ENCODE measurements at places on chromosomes 6 and 20.

DNA sequence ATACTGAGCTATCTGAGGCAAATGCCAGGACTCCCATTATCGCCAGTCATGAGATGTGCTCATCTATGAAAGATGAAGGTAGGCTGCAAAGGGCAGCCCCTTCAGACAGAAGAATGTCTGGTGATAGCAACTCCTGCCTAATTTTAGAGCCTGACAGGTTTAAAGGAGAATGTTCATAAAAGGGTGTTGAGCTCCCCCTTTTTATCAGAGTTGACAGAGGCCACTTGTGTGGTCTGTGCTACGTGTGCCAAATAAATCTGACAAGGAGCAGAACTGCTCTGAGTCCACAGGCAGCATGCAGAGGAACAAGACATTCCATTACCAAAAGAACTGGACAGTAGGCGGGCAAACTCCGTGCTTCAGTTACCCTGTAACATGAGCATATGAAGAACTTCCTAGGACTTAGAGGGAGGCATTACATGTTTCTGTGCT lies 101.8 kb downstream of the PREP start:
- no peak for DNase-seq

DNA sequence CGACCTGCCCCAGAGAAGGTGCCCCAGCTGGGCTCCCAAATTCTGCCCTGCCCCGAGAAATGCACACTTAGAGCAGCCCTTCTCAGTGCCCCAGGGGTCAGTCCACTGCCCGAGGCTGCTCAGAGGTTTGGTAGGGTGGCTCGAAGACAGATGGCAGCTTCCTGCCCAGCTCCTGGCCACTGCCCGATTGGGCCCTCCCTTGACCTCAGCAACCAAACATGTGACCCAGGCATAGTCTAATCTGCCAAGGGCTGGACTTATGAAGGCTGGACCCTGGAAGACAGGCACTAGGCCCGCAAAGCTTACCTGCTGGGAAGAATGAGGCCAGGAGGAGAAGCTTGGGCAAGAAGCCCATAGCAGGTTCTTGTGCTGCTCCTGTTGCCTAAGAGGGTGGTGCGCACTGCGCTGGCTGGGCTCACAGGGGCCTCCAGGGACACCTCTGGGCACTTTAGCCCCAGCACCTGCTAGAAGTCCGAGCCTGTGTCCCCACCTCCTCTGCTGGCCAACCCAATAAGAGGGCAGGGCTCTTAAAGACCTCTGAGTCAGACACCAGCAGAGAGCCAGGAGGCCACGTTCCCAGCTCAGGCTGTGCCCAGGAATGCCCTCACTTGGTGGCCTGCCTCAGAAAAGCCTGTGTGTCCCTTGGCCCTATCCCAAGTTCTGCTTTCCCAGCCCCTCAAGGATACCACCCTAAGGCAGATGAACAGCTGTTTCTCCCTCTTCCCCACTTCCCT lies 5.5 kb downstream of the SIGLEC1 start:
- DNase-seq = no peak

- no peak for DNase-seq
Measured at GRCh38 chr6:74969591-74970267, 236.1 kb downstream of the COL12A1 start.

DNA sequence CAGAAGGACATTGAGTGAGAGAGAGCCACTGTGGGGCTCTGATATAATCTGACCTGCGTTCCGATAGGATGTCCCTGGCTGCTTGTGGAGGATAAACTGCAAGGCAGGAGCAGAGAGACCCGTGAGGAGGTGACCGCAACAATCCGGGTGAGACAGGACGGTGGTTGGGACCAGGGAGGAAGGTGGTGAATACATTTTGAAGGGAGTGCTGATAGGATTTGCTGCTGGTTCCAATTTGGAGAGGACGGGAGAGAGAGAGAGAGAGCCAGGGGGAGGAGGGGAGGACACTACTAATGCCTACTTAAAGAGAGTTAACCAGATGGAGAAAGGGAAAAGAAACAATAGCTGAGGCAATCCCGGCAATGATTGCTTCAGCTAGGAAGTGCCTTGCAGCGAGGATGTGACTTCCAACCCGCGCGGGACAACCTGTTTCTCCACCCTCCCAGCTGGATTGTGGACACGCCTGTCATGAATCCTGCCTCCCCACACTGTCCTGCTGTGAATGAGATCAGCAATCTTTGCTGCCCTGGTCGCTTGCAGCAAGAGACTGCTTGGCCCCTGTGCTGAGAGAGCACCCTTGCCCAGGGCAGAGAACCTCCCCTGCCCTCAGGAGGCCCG lies 199.0 kb upstream of the KCNG1 start:
- no peak for DNase-seq

GRCh38 chr6:141988954-141989705 lies 143.6 kb upstream of the GJE1 start:
- no peak for DNase-seq

- no peak for DNase-seq
Measured at GRCh38 chr6:104816125-104816524, 43.6 kb downstream of the HACE1 start.

- DNase-seq = peak; percentile 66
Measured at GRCh38 chr6:31795616-31796298, at the start of gene VARS1. VARS1 (minus strand) TSS chr6:31795752; CDS start chr6:31795217, 535 bp downstream.

DNA sequence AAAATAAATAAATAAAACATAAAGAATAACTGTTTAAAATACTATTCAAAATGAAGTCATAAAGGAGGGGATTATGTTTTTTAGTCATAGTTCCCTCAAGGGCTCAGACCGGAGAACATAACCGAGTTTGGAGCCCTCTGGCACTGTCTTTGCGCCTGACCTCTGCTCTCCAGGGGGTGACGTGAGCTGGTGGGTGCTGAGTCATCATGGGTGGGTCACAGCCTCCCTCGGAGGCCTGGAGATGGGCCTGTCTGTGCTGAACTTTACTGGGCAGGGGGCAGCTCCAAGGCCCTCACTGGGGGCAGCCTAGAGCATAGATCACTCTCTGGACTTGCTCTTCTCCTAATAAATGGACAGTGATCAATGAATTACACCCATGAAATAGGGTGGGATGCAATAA lies 3.1 kb upstream of the MAVS start:
- DNase-seq = no peak

GRCh38 chr6:23412770-23413169 lies 713.2 kb upstream of the NRSN1 start:
- DNase-seq = no peak

DNA sequence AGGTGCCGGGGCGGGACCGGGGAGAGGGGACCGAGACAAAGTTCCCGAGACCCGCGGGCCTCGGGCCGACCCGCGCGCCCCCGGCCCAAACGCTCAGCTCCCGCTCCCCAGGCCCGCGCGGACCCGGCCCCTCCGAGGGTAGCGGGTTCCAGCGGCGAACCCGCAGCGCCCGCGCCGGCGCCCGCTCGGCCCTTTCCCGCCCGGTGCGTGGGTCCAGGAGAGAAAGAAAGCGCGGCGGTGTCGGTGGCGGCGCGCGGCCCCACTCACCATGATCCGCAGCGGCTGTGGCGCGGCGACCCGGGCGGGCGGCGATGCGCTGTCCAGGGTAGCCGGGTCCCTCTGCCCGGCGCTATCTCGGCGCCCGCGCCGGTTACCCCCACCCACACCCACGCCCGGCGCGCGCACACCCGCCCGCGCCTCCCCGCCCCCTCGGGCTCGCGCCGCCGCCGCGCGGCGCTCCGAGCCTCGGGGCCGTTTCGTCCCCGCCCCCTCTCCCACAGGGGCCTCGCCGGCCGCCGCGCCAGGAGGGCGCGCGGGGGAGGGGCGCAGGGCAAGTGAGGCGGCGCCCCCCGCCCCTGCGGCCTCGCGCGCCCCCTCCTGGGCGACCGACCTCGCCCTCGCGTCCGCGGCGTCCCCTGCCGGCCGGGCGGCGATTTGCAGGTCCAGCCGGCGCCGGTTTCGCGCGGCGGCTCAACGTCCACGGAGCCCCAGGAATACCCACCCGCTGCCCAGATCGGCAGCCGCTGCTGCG lies at the start of gene ELOVL2:
Gene ELOVL2 (minus strand): TSS at position 345 of the 751 bp plus-strand sequence. CDS start 75 bp downstream, at position 270.
- no peak for DNase-seq

GRCh38 chr6:150202934-150203333 lies 60.1 kb downstream of the PPP1R14C start:
- no peak for DNase-seq

DNA sequence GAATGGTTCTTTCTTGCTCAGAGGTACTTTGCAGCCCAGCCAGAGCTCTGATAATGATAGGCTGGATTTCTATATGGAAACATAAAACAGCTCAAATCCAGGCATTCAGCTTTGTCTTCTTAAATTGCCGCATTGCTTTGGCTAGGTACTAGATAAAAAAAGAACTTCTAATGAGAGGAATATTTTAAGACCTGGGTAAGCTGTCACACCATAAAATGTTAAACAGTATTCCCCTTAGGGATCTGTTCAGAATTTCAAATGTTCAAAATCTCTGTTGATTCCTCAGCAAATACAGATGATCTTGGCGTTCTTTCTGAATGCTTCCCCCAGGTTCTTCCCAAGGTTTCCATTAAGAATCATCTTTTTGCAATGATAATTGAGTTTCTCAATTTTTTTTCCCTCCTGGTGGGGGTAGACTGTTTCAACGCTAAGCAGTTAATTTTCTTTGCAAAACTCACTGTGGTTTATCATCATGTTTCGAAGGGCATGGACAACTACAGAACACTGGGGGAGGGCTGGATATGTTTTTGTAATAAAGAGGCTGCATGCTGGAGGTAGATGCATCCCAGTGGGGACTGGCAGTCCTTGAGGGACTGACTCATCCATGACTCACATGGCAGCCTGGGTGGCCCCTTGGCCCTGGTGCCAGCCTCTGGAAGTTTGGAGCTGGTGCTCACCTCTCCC lies 31.0 kb downstream of the TIAM2 start:
- DNase-seq = no peak

DNA sequence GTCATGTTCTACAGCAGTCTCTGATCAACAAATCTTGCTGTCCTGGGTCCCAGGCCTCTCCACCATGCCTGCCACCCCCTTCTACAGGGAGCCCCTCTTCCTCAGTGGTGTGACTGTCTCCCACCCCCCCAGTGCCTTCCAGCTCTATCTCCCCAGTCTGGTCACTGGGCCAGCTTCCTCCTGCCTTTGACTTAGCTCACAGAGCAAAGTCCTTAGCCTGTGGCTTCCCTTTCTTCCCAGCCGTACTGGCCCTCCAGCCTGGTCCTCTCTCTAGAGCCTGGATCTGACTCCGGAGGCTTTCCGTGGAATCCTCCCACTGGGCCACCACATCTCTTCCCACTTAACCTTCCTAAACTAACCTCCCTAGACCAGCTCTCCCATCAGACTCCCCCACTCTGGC lies 17.0 kb downstream of the MAPK13 start:
- no peak for DNase-seq

Data from activated CD4-positive, CD25-positive, alpha-beta regulatory T cell treated with anti-CD3 and anti-CD28 coated beads, Interleukin-2, amount 50 U/mL, for 16 hours (primary cell).